ENCODE measurements at places on chromosomes 16 and 17.

DNA sequence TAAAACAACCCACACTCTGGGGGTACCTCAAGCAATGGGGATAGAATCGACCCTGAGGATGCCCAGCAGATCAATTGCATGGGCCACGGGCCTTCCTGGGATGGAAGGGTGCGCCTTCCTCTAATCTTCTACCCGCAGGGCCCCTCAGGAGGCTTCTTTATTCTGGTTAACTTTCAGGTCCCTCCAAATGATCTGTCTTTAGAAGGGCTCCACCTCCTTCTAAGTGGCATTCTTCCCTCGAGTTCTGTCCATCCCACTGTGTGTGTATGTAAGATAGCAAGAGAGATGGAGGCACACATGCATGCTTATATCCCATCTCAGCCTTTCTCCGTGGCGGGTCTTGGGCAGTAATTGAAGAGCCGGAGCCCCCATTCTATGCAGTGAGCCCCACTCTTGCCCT lies 125.7 kb downstream of the MRM1 start:
- no peak for DNase-seq

DNA sequence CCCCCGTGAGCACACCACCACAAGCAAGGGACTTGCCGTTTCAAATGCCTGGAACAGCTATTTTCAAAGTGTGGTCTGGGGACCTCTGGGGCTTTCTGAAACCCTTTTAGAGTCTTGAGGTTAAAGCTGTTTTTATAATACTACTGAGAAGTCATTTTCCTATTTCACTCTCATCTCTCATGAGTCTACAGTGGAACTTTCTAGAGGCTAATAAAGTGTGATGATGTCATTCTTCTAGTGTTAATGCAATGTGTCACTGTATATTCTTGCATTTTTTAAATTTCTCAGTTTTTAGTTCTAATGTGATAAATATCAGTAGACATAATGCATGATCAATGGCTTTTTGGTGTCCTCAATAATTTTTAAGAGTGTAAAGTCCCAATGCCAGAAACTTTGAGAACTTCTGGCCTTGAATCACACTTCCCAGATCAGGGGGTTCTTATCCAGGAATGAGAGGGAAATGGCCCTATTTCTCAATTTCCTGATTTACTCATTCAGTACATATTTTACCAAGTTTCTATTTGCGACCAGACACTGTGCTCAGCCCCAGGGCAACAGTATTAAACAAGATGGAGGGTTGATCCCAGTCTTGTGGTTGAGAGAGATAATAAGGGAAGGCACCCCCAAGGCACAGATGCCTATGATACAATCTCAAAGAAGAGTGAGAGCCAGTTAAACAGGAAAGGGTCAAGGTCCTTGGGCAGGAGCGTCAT lies 444.0 kb downstream of the HS3ST3B1 start:
- DNase-seq: peak; percentile 47

GRCh38 chr16:57522960-57523359 lies 13.4 kb downstream of the CCDC102A start:
- no peak for DNase-seq

DNA sequence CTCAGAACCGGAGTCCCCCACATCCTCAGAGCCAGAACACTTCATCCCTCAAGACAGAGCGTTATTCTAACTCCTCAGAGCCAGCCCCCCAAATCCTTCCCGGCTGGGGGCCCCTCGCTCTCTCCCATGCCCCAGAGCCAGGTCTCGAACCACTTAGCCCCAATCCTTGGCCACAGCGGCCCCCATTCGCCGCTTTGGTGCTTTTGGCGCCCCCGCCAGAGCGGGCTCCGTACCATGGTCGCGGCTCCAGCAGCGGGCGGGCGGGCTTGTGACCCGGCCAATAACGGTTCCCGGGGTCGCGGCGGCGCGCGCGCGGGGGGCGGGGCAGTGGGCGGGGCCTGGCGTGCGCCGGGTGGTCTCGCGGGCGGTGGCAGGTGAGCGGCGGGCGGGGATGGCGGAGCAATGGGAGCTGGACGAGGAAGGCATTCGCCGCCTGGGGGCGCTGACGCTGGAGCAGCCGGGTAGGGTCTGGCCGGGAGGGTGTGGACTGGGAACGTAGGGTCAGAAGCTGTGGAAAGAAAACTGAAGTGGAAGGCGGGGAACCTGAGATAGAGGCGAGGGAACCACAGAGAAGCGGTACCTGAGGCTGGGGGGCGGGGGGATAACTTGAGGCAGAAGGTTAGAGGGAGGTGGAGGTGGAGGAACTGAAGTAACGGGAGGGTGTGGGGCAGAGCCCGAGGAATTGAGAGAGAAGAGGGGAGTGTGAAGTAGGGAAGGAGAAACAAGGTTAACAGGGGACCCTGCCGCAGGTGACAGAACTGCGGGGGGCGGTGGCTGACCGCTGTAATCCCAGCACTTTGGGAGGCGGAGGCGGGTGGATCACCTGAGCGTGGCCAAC lies at the start of the genes KCTD19 and LRRC36:
TSS of gene KCTD19 (minus strand) at position 270 of the 838 bp plus-strand sequence. CDS start at position 236, 34 bp downstream.
TSS of gene LRRC36 (plus strand) at position 344 of the 838 bp plus-strand sequence. CDS start at position 392, 48 bp downstream.
- DNase-seq: peak; percentile 23

DNA sequence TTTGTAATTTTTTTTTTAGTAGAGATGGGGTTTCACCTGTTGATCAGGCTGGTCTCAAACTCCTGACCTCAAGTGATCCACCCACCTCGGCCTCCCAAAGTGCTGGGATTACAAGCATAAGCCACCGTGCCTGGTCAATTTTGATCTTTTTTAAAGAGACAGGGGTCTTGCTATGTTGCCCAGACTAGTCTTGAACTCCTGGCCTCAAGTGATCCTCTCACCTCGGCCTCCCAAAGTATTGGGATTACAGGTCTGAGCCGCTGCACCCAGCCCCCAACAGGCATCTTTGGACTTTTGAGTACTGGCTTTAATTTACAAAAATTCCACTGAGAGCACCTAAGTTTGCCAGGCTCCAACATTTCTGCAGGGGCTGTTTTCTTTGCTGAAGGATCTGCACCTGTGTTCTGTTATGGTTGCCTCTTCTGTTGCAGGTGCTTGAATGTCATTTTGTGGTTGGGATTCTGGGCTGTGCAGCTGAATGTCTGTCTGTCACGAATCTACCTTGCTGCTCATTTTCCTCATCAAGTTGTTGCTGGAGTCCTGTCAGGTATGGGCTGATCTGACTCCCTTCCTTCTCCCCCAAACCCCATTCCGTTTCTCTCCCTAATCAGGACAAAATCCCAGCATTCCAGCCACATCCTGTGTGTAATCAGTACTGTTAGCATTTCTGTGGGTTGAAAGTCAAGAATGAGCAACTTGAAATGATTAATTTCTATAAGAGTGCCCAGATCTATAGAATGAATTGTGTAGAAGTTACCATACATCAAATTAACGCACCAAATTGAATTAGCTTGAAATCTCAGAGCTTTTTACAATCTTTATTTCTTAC lies 8.5 kb downstream of the G6PC1 start:
- no peak for DNase-seq

GRCh38 chr17:70901870-70902269 lies 732.5 kb downstream of the KCNJ2 start:
- DNase-seq: no peak

DNA sequence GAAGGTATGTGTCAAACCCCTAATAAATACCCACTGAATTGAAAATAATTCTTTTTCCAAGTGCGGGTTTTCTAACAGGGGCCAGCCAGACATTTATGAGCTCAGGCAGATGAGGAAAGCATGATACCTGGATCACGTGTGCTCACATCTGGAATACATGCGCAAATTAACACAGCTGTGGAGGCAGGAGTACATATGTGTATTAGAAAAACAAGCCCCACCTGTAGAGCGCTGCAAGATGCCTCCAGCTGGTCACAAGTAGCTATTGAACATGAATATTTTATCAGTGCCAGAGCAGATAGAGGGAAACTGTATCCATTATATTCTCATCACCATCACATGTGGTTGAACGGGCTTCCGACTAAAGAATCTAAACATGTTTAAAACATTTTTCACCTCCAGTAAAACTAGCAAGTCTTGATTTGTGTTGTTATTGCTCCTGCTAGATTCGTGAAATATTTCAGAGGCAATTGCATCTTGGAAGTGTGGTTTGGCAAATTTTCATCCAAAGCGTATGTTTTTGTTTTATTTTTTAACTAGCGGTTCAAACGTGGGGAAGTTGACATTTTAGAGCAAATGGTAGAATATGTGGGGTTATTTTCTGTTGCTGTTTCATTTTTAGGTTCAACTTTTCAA lies 482.8 kb downstream of the CDH13 start:
- no peak for DNase-seq

DNA sequence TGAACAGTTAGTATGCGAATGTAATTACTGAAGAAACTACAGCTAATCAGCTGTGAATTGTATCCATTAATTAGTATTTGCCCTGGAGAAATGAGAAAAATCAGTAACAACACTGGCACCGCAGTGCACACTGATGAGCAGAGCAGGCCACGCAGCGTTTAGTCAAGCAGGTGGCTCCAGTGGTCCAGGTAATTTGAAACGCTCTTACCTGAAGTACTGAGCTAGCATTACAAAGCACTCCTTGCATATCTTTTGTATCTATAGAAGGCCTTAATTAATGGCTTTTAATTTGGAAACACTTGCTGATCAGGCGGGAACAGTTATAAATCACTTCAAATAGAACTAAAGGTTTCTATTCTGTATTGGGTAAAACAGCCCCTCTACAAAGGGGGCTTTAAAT lies 76.4 kb downstream of the TOX3 start:
- no peak for DNase-seq

DNA sequence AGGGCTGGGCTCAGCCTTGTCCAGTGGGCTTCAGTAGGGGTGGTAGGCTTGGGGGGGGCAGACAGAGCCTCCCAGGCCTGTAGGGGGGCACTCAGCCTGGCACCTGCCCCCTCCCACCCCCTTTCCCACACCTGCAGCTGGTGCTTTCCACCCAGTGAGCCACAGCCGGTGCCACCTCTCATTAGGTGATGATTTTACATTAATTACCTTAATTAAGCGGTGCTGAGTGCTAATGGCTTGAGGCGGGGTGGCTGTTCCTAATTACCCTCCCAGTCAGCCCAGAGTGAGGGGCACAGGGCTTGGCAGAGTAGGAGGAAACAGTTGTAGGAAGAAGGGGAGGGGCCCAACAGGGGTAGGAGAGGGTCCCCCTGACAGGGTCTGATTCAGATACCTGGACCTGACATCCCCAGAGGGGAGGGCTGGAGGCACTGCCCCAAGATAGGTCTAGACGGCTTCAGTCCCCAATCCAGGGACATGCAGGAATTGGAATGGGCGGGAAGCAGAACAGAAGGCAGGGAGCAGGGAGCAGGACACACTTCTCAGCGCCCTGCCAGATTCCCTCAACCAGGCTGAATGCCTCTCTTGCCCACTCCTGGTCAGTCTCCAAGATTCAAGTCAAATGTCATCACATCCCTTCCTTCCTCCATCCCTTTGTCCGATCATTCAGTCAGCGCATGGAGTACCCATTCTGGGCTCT lies 26.5 kb upstream of the PHF12 start:
- no peak for DNase-seq

GRCh38 chr16:73015612-73016487 lies 32.1 kb downstream of the ZFHX3 start:
- DNase-seq: no peak

DNA sequence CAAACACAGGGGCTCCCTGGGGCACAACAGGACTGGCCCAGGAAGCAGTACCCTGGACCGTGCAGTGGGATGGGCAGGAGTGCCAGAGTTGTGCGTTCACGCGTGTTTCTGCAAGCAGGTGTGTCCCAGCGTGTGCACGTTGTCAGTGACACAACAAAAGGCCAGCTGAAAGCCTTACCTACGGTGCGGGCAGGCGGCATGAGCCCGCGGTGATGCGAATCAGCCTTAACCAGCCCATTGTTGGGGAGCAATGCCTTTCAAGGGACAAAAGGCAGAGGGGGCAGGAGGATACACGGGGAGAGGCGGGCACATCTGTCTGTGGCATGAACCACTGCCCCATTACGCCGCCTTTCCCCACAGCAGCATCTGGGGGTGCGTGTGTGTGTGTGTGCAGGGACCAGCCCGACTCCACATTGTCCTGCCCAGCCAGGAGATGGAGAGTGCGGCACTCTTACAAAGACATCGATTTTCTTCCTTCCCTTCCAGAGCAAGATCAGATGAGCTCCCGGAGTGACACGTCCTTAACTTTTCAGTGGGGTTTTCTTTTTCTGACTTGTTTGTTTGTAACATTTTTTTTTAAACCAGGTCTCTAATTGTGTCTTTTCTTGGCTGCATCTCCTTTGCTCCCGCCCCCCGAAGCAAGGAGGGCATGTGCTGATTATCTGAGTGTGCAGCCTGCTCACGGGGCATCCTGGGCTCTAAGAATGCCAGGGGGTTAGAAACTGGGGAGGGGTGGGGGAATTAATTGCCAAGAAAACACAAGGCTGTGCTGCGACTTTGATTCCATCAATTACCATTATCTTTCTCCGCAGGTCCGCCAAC lies 158.1 kb downstream of the ZNF423 start:
- no peak for DNase-seq

GRCh38 chr17:17155568-17155967 lies 50.6 kb downstream of the PLD6 start:
- DNase-seq: no peak

GRCh38 chr17:55833306-55833705 lies 82.5 kb downstream of the PCTP start:
- DNase-seq: peak; percentile 42

DNA sequence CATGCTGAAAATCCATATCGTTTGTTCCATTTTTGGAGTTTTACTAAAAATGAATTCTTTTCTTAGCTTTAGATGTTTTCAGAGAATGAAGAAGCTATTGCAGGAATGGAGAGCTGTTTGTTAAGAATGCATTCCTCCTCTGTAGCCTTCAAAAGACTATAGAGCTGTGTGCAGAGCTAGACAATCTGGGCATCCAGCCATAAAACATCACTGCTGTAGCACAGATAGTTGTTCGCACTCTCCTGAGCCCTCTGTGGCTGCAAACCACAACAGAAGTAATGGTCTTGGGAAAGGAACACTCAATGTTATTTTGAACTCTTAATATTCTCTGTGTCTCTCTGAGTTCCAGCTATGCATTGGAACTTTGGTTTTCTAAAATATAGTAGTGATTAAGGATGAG lies 4.9 kb downstream of the TNRC6C start:
- DNase-seq: peak; percentile 83

GRCh38 chr17:63699638-63700527 lies at the start of gene LIMD2:
Gene LIMD2 (minus strand): TSS chr17:63700125. CDS start chr17:63699298, 827 bp downstream.
- peak; percentile 76 for DNase-seq

DNA sequence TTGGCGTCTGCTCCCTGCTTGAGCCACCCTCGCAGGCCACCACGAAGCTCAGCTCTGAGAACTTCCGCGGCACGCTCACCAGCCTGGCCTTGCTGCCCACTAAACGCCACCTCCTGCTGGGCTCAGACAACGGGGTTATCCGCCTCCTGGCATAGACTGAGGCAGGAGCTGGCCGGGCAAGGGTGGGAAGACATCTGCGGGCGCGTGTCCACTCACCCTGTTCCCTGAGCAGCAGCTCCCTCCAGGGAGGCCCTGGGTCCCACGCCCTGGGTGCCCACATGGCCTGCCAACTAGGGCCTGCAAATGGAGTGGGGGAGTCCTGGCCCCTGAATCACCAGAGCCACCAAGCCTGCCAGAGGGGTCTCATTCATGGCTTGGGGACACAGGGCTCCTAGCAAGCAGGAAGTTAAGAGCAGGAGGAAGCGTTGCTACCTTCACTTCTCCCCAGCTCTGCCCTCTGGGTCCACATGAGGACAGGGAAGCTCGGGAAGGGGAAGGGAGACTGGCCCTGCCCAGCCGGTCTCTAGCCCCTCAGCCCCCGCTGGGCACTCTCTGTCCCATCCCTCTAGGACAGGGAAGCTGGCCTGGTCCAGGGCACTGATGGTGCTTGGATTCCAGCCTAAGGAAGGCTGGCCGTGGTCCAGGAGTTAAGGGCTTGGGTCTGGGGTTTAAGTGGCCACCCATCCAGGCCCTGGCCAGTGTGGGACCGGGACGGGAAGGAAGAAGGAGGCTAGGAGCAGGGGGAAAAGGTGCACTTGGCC lies 5.0 kb upstream of the SERPINF2 start:
- no peak for DNase-seq

- peak; percentile 48 for DNase-seq
These were observed 12.2 kb upstream of the ZNF594 start for GRCh38 chr17:5203908-5204294.
